CD4-positive, alpha-beta T cell treated with Interleukin-4 for 1 hour (primary cell): ENCODE measurements at places on chromosomes 2 and 18.

DNA sequence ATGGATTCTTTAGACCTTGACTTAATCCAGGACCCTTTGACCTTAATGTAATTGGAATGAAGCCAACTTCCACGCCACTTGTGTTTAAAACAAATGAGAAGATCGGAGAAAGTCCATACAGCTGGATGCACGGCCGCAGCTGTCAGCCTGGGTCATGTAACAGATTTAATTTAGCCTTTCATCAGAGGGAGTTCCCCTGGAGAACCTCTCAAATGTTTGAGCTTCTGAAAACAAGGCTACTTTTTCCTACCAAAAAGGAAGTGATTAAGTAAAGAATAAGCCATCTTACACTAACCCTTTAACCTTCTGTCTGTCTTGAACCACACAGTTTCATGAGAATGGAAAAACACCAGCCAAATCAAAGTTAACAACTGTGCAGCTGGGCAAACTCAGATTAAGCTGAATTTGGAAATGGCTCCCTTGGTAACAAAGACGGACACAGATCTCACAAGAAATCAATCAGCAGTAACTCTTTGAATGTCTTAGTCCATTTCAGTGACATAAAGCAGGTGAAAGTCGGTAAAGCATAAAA is 103.6 kb downstream of the DOCK10 start:
- DNase-seq = no peak

- DNase-seq = no peak
These were observed 820.1 kb downstream of the METTL4 start for GRCh38 chr18:1751249-1751648.

GRCh38 chr2:25651066-25651465 is 22.3 kb downstream of the DTNB start:
- no peak for DNase-seq

DNA sequence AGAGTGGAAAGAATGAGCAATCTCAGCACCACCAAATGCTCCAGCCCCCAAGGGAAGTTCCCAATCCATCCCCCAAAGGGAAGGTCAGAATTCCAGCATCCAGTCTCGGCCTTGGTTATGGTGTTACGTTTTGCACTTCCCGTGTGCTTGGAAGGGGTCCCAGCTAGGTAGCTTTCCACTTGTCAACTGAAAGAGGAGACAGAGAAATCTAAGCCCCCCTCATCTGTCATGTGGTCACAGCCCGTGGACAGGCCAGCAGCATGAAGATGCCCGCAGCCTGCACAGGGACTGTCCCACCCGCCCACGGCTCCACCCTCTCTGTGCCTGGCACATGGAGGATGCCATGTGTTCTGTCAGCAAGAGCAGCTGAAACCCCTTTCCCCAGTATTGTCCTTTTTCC is 32.1 kb downstream of the RHOB start:
- DNase-seq = no peak

- DNase-seq = no peak
These were observed 1068.2 kb upstream of the ACVR2A start for GRCh38 chr2:146776596-146776995.

DNA sequence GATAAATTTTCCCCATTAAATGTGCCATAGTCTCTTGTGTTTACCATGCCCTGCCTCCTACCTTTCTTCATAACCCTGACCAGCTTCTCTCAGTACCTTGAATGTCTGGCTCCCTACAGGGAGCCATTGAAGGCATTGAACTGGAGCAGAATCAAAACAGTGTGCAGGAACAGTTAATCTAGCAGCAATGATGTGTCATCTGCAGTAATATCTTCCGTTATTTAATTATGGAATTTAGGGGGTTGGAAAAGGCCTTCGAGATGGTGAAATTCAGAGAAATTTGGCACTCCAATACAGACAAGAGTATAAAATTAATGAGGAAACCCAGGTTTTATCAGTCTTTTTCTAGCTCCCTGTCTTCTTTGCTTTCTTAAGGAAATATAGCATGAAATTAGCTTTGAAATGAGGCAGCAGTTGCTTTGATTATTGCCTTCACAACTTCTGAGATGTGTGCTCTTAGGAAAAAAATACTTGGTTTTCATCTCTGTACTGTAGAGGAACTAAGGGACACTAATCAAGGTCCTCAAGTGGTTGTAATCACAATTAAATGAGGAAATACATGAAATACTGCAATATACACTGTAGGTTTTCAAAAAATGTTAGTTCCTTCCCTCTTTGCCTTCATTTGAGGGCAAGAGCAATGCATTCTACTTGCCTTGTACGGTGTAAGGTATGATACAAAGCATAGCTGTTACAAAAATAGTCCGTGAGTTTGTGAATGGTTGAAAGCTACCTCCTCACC is 369.1 kb downstream of the SETBP1 start:
- no peak for DNase-seq

- peak; percentile 53 for DNase-seq
These were observed 105.6 kb upstream of the STK17B start for GRCh38 chr2:196277002-196277401.

DNA sequence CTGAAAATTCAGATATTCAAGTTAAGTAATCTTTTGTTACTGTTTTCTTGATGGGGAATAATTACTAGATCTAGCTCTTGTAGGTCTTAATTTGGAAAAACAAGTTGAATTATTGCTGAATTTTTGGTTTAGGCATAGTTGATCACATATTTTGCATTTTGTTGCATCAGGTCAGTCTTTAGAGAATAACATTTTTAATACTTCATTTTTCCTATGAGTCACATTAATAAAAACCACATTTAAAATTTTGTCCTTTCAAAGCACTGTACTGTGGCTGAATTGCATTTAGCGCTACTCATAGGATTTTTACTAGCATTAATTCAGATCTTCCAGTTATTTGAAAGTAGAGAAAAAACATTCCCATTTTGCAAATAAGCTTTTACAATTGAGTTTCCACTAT is 23.2 kb downstream of the MAP4K4 start:
- DNase-seq = no peak

DNA sequence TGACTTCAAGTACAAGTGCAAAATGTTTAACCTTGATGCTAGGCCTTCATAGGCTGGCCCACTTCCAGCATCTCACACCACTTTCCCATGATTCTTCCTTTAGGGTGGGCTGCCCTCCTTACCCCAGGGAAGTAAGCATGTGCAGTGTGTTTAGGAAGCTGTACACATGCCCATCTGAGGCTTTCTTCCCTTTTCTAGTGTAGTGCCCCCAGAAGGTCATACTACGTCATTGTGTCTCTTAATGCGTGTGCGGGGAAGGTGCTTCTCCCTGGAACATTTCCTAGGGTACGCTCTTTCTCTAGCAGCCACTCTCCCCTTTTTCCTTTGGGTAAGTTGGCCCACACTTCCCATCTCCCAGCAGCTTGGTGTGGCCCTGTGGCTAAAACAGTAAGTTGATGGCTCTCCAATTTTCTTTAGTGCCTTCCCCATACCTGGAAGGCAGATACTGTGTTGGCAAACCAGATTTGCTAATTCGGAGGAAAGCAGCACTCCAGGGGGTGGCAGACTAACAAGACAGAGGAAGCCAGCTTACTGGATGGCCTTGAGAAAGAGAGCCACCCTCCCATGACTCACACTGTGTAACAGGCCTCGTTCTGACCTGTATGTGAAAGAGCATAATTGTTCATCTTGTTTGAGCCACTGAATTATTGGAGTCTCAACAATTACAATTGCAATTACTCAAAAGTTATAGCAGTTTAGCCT is 1.1 kb upstream of the SULT6B1 start:
- peak; percentile 25 for DNase-seq

GRCh38 chr2:30230497-30231211 is 680 bp upstream of the LBH start:
- no peak for DNase-seq

GRCh38 chr2:696463-696862 is 19.3 kb upstream of the TMEM18 start:
- DNase-seq = no peak

DNA sequence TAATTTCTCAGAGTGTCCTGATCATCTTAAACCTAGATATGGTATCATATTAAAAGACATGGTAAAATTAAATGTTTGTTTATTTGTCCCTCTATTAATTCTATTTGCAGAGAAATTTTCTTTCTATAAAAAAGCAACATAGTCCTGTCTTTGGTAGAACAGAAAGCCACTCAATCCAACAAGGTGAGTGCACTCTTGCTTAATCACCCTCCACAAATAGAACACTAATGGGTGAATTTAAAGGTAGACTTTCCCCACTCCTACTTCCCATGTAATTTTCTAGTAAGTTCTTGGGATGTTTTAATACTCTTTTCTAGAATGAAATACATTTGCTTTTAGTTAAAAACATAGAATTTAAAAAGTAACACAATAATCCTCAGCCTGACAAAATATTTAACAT is 97.7 kb downstream of the PIGN start:
- no peak for DNase-seq

- DNase-seq = no peak
These were observed 52.3 kb upstream of the RALBP1 start for GRCh38 chr18:9422816-9423519.

- no peak for DNase-seq
These were observed 248.8 kb downstream of the XIRP2 start for GRCh38 chr2:167136879-167137596.

GRCh38 chr2:65232636-65233035 is 5.0 kb downstream of the ACTR2 start:
- DNase-seq = peak; percentile 31

- peak; percentile 85 for DNase-seq
These were observed 61.7 kb downstream of the ZCCHC2 start for GRCh38 chr18:62584241-62585120.

GRCh38 chr2:181847702-181848101 is 43.8 kb upstream of the ITPRID2 start:
- DNase-seq = no peak

DNA sequence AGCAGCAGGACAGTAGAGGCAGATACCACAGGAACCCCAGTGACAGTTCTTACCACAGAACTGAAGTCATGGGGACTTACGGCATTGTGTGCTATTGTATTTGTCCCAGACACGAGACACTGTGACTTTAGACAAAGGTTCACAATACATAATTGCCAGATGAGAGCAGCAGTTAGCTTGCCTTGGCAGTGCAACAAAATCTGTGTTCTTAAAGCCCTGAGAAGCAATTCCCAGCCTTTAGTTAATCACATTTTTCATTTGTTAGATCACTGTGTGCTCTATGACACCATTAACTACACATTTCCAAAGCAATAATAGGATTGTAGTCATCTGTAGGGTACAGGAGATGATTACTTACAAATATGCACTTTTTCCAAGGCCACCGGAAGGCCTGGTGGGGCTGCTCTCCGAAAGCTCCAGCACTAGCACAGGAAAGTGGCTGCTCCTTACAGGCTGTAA is 97.5 kb upstream of the LDLRAD4 start:
- DNase-seq = no peak

- no peak for DNase-seq
These were observed 205.3 kb upstream of the CDH20 start for GRCh38 chr18:61127714-61128467.

DNA sequence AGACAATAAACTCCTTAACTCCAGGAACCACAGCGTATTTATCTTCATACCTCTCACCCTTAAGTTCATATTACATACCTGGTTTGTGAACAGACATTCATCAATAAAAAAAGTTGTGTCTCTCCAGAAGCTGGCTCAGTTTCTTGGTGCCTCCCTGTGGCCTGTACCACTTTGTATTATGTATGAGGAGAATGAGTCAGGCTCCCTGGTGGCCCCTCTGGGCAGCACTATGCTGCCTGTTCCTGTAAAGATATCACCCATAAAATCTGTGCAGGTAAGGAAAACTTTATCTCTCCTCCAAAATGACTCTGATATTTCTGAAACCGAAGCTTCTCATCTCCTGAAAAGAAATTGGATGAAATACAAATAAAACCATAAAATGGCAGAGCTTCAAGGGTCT is 198.4 kb upstream of the NT5C1B start:
- no peak for DNase-seq

- DNase-seq = no peak
These were observed 686 bp upstream of the PNO1 start for GRCh38 chr2:68157002-68157401.

DNA sequence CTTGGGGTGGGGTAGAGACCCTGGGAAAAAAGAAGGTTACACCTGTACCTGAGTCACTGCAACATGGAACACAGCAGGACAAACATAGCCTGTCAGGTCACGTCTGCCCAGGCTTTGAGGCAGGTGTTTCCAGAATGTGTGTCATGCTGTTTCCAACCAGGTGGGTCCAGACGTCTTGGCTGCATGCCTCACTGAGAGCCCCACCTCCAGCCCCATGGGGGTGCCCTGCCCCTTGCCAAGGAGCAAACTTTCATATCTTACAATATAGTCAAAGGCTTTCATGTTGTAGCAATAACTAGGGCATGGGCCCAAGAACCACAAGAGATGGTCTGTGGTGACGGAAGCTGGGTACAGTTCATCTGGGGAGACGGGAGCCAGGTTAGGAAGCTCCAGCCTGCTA is 499.7 kb downstream of the BCL11A start:
- no peak for DNase-seq

DNA sequence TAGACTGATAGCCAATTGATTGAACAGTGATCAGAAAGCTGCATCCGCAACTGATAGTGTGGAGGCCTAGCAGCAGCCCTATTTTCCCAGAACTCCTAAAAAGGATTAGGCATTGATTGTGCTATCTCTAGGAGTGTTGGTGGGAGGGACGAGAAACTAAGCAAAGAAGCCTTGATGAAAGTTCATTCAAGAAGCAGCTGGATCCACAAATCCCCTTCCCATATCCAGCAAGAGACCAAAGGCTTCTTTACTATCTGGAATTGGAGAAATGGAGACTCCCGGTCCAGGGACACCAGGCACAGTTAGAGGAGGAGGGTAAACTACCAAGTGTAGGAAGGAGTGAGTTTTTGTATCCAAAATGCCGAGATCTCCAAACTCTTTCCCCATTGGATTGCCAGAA is 151.5 kb downstream of the ALK start:
- DNase-seq = no peak

GRCh38 chr18:11553098-11553940 is 56.1 kb upstream of the SLC35G4 start:
- DNase-seq = peak; percentile 43

GRCh38 chr2:101985793-101986164 is 6.0 kb upstream of the IL1R2 start:
- DNase-seq = no peak

DNA sequence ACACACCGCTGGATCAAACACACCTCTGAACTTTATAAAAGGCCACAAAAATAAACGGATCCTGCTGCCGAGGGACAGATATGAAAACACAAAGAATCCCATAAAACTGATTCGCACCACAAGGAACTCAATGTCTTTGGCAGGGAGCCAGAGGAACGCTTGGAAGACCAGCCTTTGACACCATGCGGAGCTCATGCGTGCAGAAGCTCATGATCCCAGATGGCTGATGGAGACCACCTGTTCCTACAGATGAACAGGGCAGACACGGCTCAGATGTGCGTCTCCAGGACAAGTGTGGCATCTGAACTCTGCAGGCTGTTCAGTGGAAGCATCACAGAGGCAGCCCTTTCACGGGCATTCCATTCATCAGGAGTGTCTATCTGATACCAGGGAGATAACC is 24.9 kb downstream of the COPS9 start:
- no peak for DNase-seq

DNA sequence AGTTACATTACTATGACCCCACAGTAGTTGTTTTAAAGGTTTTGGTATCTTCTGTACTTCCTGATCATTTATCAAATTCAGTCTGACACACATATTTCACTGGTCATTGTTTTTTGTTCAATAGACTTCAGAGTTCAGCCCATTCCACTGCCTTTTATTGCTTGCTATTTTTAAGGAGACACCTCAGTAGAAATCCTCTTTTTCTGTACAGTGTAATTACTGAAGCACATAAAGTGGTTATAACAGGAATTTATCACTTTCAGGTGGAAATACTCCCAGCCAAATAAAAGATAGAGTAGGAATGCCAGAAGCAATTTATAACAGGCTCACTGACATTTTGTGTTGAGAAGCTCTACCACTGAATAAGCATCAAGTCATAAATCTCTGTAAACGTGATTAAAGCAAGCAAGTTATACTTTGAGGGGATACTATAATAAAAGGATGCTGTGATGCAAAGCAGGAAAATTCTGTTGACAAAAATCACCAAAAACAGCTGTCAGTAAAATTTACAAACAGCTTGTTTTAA is 6.6 kb upstream of the BARD1 start:
- DNase-seq = no peak
